ENCODE measurements at places on chromosomes 7 and 10.

DNA sequence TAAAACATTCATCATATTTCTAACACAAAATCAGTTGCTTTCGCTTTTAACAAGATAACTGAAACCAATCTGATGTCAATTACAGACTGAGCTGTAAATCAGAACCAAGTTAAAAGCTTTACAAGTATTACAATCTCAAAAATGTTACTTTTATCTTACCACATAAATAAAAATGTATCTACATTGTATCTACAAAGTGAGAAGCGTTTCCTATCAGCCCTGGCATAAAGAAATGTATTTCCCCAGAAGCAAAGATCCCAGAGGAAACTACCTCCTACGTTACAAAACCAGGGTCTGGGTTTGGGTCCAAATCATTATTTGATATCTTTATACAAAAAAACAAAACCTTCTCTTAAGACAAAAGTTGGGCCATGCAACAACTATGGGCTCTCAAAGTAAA is 2.6 kb downstream of the SMURF1 start:
- no peak for DNase-seq

GRCh38 chr7:20216406-20217036 is 663 bp downstream of the MACC1 start:
- DNase-seq = no peak

- DNase-seq = no peak
Measured at GRCh38 chr7:78794101-78794500, 659.4 kb downstream of the MAGI2 start.

DNA sequence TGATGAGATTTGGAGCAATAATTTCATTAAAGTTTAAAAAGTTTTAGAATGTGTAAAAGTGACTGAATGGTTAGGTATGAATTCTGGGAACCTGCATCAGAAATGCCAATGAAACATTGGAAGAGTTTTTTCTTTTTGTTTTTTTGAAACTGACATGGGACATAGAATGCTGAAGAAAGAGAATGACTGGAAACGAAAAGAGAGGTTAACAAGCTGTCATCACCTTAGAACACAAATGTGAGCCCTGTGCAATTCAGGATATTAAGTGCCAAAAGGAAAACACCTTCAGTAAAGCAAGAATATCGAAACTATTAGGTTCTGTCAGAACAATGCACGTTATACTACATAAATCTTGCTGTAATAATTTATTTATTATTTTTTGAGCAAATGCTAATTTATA is 12.6 kb upstream of the EXOC4 start:
- no peak for DNase-seq

- no peak for DNase-seq
Measured at GRCh38 chr7:149477494-149478443, 16.9 kb upstream of the ZNF777 start.

DNA sequence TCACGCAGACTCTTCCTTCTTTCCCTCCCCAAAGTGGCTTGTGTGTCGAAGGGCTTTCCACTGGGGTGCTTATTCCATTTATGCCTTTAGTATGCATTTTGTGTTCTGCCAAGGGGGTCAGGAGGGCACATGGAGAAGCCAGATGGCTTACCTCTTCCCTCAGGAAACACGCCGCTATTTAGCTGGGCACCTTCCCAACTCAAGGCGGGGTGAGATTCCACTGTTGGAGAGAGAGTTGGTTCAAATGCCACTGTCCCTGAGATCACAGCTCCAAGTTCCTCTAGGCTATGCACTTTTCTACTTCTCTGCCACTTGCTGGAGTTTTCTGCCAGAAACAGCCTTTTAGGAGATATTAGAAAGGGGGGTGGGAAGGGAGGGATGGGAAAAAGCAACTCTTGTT is 1091.8 kb downstream of the LRMDA start:
- DNase-seq = no peak

DNA sequence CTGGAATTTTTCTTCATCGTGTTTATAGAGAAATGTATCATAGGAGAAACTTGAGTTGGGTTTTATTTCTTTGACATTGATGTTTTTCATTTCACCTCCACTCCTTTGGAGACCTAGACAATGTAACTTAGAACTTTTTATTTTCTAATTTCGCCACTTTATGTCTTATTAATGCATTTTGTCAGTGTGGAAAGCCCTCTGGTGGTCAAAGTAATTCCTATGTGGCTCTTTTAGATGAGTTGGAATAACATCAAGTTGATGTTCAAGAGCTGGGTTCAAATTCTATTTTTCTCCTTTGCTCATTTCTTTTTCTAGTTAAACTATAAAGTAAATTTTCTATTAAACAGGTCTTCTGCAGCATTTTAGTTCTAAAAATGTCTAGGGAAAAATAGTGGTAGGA is 478.6 kb downstream of the LRMDA start:
- no peak for DNase-seq

DNA sequence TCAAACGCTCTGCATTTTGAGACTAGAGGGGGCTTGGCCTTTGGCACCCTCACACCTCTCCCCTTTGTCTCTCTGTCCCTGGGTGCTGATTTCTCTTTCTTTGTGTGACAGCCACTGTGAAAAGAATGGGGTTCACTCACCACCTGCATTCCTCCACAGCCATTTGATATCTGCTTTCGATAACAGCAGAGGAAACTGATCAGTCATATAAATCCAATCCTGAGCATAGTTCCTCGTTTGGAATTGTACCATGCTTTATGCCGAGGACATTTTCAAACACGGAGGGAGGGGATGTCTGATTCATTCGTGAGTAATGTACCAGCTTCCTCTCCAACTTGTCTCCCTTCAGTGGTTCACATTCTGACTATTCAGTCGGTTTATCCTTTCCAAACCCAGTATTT is 15.8 kb downstream of the MET start:
- DNase-seq = no peak

GRCh38 chr7:88102675-88103074 is 117.2 kb downstream of the SRI start:
- no peak for DNase-seq

DNA sequence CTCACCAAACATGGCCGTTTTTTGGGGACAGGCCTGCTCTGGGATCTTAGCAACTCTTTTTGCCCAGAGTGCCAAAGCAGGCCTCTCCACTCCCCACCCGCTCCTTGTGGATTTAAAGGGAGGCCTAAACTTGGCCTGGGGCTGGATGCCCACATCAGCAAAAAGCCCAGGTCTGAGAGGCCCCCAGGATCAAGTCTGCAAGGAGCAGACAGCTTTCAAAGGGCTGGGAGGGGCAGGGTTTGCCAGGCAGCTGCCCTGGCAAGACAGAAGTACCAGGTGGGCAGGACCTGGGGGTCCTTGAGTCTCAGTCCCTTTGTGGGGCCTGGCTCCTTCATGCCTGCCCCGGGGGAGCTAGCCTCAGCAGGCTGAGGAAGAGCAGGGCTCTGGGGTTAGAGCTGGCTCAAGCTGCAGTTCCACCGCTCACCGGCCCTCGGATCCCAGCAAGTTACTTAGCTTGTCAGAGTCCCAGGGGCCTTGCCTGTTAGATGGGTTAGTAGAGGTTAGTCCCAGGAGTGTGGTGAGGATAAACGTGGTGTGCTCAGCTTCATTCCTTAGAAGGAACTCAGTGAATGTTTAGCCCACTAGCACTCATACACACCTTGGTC is 56.2 kb downstream of the ARHGAP22 start:
- DNase-seq = no peak

GRCh38 chr10:118800920-118801319 is 46.1 kb upstream of the CACUL1 start:
- DNase-seq = no peak

DNA sequence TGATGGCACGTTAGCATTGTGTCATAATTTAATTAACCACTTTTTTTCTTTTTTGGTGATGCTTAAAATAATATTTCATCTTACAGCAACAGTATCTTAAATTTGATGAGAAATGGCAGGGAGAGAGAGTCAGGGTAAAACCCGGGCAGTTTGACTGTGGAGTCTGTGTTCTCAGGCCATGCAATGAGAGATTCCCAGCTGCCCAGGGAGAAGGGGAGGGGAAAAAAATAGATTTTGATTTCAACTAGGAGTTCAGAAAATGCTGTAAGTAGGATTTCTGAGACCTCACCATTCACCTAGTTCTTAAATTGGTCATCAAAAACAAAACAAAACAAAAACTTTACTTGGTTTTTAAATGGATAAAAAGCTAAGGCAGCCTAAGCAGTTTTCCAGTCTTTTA is 37.4 kb upstream of the XPNPEP1 start:
- DNase-seq = no peak

DNA sequence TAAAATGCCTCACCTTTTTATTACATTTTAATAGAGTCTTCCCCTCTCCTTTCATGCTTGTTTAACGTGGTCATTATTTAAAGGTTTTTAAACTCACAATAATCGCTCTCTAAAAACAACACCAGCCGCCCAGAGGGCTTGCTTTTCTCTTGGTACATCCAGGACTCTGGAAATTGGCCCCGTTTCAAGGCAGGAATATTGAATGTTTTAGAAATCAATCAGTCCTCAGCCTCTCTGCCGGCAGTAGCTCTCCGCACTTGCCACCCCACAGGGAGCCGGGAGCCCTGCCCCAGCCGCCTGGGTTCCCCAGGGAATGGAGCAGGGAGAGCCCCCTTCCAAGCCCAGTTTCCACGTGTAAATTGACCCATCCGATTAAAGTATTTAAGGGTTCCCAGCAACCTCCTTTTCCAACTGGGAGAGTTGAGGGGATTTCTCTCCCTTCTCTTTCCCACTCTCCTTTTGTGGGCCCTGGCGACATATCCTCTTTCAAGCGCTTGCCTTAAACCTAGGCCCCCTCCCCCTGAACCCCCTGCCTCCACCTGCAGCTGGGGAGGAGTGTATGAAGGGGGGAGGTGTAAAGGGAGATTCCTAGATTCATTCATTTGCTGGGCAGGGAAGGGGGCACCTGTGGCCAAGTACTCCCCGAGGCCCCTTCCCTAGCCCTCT is 1.9 kb downstream of the FGF8 start:
- DNase-seq = no peak

DNA sequence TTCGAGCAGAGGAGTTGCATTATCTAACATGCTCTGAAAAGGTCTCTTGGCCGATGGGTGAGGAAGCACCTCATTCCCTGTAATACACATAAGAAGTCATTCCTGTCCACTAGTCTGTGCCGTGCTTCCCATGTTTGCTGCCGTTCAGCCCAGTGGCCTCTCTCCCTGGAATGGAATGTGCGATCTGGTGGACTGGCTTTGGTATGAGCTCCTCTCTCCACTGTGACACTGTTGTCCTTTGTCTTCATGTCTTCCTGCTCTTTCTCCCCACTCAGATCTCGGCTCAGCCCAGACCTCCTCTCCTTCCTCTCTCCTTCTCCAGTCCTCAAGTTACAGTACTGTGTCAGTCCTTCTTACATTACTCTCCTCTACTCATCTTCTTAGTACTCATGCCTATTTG is 192.8 kb upstream of the KLF6 start:
- DNase-seq = no peak

GRCh38 chr10:69899727-69900595 is 98.3 kb downstream of the COL13A1 start:
- DNase-seq = no peak

GRCh38 chr7:154326421-154326820 is 274.2 kb downstream of the DPP6 start:
- DNase-seq = no peak

DNA sequence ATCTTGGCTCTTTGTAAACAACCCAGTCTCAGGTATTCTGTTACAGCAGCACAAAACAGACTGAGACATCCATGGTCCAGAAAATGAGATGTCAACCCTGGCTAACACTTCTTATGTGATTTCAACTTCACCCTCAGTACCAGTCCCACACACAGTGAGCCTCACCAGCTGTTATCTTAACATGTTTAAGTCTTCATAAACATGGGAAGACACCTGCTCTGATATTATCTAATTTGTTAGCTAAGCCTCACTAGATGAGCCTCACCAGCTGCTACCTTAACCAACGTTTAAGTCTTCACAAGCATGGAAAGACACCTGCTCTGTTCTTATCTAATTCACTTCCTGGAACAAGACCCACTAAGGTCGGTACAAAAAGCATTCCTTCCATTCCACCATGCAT is 130.8 kb downstream of the CALN1 start:
- DNase-seq = no peak

DNA sequence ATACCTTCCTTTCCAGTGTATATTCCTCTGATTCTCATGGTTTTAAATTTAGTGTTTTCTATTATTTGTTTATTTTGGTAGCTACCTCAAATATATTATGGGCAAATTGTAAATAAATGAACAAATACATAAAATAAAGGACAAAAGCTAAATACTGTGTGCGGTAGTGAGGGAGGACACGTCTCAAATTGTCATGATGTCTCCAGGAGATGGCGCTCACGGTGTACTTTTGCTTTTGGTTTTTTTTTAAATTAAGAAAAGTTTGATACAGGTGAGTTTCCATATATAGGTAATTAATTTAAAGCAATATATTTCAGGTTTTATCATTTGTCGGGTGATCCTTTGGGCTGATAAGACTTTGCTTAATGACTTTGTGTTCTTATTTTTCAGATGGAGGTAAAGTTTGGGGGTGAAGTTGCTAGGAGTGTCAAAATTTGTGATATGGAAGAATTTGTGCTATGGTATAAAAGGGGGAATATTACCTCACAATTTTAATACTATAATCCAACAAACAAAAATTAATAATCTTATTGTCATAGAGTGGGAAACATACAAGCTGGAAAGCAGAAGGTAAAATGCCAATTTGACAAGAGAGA is 68.4 kb upstream of the TMEM229A start:
- DNase-seq = no peak

GRCh38 chr7:85840554-85840953 is 653.7 kb upstream of the SEMA3D start:
- no peak for DNase-seq

- DNase-seq = no peak
Measured at GRCh38 chr7:132406039-132406438, 170.2 kb downstream of the PLXNA4 start.

GRCh38 chr10:3709456-3710060 is 75.5 kb downstream of the KLF6 start:
- no peak for DNase-seq

GRCh38 chr10:79316671-79317431 is 30.4 kb upstream of the PPIF start:
- DNase-seq = no peak

GRCh38 chr7:20624666-20625385 is 9.4 kb downstream of the ABCB5 start:
- no peak for DNase-seq

- DNase-seq = no peak
Measured at GRCh38 chr10:93408783-93409182, 73.4 kb downstream of the MYOF start.

DNA sequence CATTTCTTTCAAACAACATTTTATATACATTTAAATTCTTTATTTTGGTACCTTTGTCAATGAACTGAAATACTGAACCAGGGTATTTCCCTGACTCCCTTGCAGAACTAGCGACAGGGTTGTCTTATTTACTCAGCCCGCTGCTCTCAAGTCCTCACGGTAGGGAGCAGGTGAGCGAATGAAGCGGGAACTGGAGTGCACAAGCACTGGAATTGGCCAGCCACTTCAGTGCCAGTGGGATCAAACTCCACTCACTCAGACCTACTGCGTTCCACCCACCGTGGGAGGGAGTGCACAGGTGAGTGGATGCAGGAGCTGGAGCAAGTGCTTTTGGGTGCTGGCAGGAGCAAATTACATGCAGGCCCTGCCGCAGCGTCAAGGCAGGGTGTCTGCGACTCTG is 28.1 kb upstream of the NEUROD6 start:
- DNase-seq = no peak

Measured in stimulated activated CD4-positive, alpha-beta T cell treated with anti-CD3 and anti-CD28 coated beads, Interleukin-1b, Interleukin-23, amount 100 ng/mL, for 1 hour (primary cell).